Cortex of kidney (tissue), 1 donor: ENCODE measurements at places on chromosomes 5 and 9.

GRCh38 chr9:98087420-98088354, 31.2 kb downstream of the NANS start:
- DNase-seq, result no peak

- no peak for DNase-seq
Observed at GRCh38 chr9:121785673-121786542, 134.5 kb downstream of the DAB2IP start.

DNA sequence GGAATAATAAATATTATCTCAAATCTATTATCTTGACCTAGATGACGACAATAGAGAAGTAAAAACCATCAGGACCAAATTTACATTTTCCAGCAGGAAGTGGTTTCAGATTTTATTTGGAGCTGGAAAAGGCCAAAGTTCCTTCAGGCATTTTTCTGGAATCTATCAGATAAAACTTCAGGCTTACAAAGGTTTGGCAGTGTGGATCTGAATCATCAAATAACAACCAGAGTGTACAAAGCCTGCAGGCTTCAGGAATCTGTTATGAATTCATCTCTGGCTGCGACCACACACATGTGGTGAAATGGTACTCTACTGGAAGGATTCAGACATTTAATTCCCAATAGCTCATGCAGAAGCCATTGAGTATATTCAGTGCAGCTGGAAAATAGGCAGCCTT, 726.4 kb upstream of the GRAMD2B start:
- DNase-seq, result no peak

- DNase-seq, result no peak
Observed at GRCh38 chr9:129889941-129890717, 54.9 kb downstream of the USP20 start.

GRCh38 chr5:39206630-39207321, 12.6 kb downstream of the FYB1 start:
- no peak for DNase-seq

- DNase-seq, result no peak
Observed at GRCh38 chr9:113941526-113941925, 65.4 kb downstream of the ZNF618 start.

DNA sequence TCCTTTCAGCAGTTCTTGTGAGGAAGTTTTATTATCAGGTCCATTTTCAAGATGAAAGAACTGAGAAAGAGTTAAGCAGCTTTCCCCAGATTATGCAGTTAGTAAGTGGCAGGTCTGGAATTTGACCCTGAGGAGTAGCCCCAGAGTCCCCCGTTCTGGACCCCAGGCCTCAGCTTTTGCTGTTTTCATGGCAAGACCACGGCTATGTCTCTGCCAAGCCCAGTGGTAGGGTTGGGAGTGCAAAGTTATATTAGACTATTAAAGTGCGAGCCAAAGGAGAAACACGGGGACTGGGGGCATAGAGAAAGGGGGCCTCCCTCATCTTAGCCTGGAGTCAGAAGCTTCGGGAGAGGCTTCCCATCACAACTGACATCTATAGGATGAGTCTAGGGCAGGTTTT, 19.3 kb upstream of the ORM1 start:
- DNase-seq, result no peak

- DNase-seq, result no peak
Observed at GRCh38 chr5:171622010-171622409, 163.6 kb upstream of the SMIM23 start.

DNA sequence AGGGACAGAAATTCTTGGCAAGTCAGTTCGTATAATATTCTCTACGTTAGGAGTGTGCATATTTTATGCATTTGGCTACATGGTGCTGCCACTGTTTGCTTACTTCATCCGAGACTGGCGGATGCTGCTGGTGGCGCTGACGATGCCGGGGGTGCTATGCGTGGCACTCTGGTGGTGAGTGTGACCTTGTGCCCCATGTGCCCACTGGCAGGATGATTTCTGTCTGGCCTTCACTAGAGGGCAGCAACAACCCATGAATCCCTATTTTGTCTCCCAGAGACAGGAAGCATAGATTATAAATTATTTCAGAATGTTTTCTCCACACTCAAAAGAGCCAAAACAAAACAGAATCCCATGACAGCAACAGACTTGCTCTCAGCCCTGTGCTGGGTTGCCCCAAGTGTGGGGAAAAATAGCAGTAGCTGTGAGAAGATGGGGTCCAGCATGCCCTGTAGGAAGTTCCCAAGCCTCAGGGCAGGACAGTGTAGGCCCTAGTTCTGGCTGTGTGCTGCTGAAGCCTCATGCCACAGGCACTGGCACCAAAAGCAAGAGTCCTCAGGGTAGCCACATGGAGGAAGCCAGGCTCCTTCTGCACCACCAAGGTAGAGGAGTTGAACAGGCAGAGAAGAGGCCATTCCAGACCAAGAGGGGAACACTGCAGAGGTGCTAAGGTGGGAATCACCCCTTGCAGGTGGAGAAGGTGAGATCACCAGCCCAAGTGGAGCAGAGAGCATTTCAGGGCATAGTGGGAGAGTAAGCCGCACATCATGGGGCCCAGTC, 16.0 kb downstream of the SLC22A5 start:
- DNase-seq, result no peak

DNA sequence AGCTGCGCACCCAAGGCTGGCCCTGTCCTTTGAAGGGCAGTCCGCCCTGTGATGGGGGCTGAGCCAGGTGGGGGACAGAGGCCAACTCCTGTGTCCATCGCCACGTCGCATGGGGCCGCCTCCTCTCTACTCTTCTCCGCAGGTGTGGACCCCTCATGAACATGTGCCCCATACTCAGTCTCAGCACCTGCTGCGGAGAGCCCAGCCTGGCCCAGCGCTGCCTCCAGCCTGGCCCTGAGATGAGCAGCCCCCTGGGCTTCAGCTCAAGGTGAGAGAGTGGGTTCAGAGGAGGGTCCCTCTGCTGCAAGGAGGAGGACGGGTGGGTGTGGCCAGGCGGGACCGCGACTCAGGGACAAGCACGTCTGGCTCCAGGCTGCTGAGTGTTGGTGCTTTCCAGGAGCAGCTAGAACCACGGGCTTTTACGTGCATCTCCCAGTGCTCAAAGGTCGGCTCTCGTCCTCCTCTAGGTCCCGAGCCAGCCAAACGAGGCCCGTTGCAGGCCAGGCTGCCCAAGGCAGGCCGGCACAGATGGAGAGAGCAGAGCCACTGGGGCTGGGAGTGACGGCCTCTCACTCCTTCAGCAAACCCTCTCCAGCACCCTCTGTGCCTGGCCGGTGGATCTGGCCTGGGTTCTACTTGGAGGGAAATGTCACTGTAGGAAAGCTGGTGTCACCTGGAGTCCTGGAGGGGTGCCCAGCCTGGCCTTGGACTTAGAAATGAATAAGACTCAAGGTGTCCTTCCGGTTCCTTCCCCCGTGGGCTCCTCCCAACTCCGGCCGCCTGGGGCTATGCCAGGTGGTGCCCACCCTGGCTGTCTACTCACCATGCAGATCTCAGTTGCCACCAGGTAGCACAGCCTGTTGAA, 48.9 kb upstream of the RNF130 start:
- no peak for DNase-seq

DNA sequence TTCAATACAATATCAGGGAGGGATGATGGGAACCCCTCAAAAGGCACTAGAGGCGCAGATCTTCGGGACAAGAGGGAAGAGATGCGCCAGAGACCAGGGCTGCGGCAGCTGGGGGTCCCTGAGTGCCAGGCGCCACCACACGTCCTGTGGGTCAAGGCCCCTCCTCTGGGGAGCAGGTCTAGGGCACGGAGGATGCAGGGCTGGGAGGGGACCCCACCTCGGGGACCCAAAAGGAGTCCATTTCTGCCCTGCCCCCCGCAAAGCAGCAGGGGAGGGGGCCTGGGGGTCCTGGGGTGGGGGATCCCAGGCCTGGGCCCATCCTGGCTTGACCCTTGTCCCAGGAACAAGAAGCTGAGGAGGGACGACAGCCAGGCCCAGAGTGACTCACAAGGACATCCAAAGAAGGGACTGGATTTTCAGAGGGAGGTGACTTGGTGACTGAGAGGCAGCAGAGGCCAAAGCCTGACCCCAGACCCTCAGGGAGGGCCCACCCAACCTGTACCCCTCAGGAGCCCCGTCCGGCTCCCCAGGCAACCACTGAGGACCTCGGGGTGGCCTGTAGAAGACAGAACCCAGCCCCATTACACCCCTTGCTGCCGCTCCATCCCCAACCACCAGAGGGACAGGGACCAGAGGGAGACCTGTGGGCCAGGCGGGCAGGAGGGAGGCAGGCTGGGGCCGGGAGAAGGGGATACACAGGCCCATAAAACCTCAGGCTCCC, 54.2 kb downstream of the LRSAM1 start:
- DNase-seq, result no peak

DNA sequence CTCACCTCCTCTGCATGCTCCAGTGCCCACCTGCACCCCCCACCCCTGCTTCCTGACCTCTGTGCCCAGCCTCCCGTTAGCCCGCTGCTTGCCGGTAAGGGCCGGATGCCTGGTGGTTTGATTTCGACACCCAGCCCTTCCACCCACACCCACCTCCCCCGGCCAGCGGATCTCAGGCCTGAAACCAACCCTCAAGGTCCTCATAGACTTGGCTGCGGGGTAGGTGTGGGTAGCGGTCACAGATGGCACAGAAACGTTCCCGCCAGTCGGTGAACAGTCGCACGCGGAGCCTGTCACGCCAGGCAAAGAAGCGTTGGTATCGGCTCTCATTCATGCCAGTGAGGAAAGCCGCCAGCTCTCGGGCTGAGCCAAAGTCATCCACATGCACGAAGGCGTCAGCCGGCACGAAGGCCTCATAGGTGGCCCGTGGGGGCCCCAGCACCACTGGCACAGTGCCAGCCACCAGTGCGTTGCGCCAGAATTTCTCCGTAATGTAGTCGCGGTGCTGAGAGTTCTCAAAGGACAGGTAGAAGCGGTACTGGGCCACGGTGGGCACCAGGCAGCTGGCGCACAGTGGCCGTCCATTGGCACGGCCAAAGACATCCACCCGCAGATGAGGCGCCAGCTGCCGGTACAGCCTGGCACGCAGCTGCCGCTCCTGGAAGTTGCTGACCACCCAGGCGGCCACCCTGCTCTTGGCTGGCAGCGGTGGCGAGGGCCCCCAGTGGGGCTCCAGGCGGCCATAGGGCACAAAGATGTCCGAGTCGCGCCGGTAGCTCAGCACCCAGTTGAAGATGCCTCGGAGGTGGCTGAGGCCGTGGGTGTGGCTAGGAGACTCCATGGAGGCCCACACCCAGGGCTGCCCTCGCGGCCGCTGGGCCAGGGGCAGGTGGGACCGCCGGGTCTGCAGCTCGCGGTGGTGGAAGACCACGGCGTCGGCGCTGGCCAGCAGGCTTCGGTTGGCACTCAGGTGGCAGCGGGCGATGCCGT, 1.1 kb downstream of the FUT7 start:
- no peak for DNase-seq

DNA sequence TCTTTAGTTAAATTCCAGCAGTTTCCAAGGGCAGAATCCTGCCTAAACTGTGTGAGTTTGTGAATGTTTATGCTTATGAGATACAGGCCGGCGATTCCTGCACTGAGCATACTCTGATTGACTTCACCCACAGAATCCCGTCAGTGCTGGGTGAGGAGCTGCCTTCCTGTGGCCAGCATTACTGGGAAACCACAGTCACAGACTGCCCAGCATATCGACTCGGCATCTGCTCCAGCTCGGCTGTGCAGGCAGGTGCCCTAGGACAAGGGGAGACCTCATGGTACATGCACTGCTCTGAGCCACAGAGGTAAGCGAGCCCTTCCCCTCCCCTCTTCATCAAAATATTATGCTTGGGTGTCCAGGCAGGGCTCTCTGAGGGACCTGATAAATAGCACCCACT, 103.7 kb downstream of the CMYA5 start:
- no peak for DNase-seq

- no peak for DNase-seq
Observed at GRCh38 chr9:131709771-131710431, 30.0 kb downstream of the RAPGEF1 start.

GRCh38 chr5:83029912-83030311, 47.3 kb downstream of the TMEM167A start:
- no peak for DNase-seq

DNA sequence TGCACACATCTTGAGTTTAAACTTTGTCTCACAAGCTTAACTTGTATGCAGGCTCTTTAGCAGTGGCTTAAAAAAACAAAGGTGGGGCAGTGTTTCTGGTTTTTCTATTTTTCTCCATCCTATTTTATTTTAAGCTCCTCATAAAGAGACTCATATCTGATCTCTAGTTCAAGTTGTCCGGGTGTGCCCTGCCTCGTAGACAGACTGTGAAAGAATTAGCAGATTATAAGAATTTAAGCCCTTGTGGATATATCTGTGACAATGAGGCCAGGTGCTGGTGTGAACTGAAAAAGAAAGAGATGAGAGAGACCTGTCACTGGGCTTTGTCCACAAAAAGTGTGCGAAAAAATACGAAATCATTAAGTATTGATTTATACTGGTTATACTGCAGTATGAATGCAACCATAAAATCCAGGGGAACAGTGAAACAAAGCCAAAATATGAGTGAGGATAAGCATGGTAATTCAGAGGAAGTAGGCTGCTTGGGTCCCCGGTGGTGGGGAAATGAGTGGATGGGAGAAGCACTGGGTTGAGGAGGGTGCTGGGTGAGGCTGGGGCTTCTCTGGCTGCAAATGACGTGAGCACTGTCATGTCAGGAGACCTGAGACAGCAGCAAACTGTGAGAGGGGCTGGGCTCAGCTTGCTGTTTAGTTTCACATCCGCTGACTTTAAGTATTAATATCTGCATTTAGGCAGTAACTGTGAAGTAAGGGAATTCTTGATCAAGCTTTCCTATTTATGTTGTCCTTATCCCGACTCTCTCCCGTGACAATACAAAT, 179.7 kb upstream of the ANKRD55 start:
- DNase-seq, result no peak

- DNase-seq, result no peak
Observed at GRCh38 chr5:109704282-109704952, 14.7 kb downstream of the MAN2A1 start.

DNA sequence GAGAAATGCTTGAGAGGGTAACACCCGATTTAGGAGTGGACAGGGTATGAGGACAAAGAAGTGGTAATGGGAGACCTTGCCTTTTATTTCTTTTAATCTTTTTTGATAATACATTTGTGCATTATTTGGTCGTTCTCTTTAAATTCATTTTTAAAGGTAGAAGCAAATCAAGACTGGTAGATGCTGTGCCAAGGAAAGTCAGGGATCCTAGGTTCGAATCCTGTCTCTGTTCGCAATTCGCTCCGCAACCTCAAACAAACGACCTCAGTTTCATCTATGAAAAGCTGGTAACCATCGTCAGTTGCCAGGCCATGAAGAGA, 353 bp upstream of the TMED9 start:
- no peak for DNase-seq

- DNase-seq, result no peak
Observed at GRCh38 chr5:90308787-90309585, 100.6 kb downstream of the CETN3 start.

GRCh38 chr5:146040527-146040926, 64.8 kb downstream of the PLAC8L1 start:
- DNase-seq, result no peak

DNA sequence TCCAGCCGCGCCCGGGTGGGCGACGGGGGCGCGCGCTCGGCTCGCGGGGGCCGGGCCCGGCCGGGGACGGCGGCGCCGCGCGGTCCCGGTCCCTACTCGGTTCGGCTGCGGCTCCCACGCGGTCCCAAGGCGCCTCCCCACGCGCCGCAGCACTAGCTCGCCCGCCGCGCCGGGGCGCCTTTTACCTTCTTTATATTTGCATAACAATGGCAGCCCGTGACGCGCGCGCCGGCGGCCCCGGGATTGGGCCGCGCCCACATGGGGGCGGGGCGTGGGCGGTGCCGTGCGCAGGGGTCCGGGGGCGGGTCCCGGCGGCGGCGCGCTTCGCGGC, at the start of gene NRARP:
Gene NRARP (minus strand): TSS at position 154 of the 331 bp plus-strand sequence. CDS start 343 bp downstream, outside the sequence.
- DNase-seq, result no peak

GRCh38 chr5:43604699-43605098, 1.7 kb downstream of the NNT start:
- DNase-seq, result no peak

- DNase-seq, result no peak
Observed at GRCh38 chr9:128972956-128973355, 25.5 kb downstream of the NUP188 start.

- DNase-seq, result no peak
Observed at GRCh38 chr5:155729684-155730059, 597.3 kb upstream of the SGCD start.
